Stimulated activated CD8-positive, alpha-beta memory T cell treated with anti-CD3 and anti-CD28 coated beads, Interleukin-4, amount 100 ng/mL, for 4 hours (primary cell): ENCODE measurements at places on chromosomes 5 and 9.

DNA sequence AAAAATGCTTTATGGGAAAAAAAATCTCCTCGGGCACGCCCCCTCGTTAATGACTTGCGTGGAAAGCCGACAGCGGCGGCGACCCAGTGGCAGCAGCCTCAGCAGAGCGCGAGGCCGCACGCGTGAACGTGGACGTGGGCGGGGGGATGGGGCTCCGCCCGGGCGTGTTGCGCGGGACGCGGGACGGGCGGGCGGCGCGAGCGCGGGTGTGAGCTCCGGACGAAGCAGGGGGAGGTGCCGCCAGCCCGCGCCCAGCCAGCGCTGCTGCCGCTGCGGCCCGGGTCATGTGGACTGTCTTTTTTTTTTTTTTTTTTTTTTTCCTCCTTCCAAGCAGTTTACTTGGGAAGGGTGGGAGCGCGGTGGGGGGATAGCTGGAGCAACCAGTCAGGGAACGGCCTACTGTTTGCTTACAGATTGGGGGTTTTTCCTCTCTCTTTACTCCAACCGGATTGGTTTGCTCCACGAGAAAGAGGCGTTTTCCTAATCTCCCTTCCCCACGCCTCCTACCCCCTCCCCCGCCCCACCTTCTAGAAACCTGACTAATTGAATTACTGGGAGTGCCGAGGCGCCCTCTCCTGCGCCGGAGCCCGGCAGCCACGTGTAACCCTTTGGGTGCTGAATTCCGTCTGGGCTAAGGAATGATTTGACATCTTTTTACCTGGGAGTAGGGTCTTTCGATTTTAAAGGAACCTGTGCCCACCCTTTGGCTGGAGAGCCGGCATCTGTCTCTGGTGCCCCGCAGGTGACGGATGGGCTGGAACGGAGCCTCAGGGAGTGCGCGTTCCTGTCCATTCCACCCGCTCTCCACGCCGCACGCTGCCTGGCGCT, 1.7 kb upstream of the EFNA5 start:
- no peak for DNase-seq

DNA sequence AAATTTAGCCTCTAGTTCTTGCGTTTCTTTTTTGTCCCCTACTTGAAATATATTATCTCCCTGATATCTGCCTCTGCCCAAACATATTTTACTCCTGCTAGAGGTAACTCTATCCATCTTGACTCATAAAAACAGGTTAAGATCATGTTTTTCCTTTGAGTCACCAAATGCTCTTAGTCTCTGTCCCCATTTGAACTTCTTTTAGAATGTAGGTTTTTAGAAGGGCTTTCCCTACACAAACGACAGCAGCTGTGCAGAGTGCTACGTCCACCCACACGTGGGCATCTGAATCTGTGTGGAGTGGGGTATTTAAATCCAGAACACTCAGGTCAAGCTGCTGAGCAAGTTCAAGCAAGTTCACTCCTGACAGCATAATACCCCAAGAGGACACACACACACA, 2.2 kb downstream of the HSD17B3 start:
- no peak for DNase-seq

DNA sequence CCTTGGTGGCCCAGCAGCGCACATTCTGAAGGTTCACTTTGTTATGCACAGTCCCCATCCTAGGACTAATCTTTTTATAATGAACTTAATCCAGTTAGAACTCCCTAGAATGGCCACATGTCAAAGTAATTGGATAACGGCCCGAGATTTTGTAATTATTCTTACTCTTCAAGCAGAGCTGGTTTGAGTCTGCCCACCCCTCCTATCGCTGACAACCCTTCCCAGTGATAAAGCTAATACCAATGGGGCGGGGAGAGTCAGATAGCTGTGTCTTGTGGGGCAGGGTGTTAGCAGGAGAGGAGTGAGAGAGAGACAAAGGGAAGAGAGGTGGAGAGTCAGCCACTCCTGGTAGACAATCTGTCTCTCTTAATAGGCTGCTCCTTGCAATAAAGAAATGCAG, 356.9 kb downstream of the SLIT3 start:
- DNase-seq = no peak

DNA sequence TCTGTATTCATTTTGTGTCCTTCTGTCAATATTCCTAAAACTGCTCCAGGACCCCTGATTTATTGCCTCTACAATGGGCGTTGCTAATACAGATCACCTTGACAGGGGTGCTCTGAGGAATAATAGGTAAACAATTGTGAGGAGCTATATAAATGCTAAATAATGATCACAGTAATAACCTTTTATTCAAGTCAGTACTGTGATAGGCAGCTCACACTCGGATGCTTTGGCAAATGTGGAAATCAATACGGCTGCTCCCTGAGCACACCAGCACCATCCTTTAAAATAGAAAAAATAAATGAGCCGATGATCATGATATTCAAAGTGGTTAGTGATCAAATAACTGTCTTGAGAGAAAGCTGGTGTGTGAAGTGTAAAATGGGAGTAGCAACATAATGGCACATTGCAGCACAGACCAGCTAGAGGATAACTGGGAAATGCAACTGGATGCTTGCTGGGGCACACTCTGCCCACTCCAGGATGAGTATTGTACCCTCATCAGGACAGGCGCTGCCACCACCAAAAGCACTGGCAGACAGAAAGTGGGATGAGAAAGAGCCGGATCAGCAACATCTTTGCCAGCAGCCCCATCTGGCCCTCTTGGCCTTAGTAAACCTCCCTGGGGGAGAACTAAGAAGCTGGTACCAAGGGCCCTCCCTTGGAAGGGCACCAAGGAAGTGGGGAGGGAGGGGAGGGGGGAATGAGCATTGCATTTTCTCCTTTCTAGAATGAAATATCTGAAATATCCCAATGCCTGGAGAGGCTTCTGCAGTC, 69.4 kb upstream of the SPATA31D4 start:
- DNase-seq = no peak

DNA sequence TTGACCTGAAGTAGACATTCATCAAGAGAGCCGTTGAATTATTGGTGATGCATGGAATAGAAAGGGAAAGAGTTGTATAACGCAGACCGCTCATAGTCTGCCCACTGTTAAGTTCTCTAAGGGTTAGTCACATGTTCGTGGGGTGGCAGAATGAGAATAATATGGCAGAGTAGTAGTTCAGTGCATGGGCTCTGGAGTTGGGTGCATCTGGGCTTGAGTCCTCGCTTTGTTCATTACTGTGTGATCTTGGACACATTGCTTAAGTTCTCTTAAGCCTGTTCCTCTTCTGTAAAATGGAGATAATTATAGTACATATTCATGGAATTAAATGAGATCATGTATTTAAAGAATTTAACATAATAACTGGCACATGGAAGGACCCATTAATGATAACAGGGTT, 23.6 kb downstream of the TNPO1 start:
- no peak for DNase-seq

- no peak for DNase-seq
These were observed 25.3 kb downstream of the DAP start for GRCh38 chr5:10735569-10736276.

DNA sequence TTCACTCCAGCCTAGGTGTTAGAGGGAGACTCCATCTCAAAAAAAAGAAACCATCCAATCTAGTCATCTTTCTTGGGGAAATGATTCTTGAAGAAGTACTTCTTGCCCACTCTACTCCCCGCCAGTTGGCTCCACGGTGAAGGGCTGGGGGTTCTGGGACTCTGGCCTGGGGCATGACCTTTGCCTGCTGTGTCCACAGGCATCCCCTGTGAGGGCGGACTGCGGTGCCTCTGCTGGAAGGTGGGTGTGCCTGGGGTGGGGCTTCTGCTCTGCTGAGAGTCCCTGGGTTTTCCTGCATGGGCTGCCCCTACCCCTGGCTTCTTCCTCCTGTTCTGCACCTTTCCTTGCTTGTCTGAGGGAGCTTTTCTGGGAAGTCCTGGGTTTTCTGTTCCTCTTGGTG, 3.5 kb downstream of the TBC1D13 start:
- DNase-seq = no peak

DNA sequence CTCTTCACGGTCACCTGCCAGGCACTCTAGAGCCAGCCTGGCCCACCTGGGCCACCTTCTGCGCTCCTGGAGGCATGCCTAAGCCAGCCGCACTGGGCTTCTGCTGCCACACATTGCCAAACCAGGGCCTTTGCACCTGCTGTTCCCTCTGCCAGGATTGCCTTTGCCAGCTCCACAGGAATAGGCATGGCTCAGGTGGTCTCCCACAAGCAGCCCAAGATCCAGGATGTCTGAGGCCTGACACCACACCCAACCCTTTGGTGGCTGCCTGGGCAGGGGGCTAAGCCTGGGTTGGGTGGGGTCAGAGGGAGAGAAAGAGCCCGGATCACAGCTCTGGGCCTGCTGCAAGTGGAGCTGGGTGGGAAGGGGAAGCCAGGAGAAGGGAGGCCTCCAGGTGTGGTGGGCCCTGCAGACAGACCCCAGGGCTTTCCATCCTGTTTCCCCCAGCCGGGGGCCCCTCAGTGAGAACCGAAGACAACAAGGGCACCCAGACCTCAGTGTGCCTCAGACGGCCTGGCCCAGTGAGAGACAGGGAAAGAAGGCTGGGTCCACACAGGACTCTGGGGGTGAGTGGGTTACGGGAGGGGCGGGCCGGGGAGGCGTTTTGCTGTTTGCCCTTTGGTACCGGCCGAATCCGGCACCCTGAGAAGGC, 672 bp upstream of the SUSD3 start:
- no peak for DNase-seq

GRCh38 chr5:163915481-163915961, 410.1 kb downstream of the MAT2B start:
- no peak for DNase-seq

DNA sequence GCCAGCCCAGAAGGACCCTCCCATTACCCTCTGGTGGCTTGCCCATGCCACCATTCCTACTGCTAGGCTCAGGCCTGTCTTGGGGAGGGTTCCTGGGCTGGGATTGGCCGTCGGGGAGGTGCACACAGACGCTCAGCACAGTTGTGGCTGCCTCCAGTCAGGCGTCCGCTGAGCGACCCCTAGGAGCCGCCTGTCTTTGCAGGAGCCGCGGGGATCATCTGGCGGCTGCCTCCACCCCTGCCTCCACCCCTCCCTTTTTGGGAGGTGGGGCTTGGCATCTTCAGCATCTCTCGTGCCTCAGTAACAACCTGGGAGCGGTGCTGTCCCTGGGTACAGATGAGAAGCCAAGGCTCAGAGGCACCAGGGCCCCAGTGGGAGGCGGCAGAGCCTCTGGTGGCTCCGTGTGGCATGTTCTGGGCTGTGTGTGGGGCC, 39.6 kb downstream of the RXRA start:
- no peak for DNase-seq

DNA sequence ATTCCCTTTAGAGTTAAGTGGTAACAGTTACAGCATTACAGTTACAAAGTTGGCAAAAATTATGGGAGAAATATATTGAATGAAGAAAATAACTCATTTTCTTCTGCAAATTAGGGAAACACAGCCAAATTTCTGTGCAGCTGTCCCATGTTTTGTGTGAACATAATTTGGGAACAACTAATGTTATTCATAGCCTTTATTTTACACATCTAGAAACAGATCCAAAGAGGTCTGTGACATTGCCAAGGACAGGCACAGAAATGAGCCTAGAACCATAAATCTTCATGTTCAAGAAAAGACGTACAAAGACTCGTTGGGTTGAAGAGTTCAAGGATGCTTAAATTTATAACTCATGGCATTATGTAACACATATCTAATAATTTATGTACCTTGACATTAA, 114.1 kb upstream of the TXNDC8 start:
- no peak for DNase-seq

DNA sequence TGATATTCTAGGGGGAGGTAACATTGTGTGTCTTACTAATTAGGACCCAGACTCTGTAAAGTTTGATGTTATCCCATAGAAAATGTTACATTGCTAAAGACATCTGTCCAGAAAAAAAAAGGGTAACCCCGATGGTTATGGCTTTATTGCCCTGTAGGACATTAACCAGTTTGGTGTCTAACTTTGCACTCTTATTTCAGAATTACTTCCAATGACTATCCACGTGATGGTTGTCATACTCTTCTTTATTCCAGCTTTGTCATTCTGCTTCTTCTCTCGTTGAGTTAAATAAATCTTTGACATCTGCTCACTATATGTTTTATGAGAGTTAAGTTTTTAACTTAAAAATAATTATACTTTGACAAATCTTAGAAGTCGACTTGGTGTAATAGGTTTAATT, 180.4 kb upstream of the ANKRD55 start:
- DNase-seq = no peak

DNA sequence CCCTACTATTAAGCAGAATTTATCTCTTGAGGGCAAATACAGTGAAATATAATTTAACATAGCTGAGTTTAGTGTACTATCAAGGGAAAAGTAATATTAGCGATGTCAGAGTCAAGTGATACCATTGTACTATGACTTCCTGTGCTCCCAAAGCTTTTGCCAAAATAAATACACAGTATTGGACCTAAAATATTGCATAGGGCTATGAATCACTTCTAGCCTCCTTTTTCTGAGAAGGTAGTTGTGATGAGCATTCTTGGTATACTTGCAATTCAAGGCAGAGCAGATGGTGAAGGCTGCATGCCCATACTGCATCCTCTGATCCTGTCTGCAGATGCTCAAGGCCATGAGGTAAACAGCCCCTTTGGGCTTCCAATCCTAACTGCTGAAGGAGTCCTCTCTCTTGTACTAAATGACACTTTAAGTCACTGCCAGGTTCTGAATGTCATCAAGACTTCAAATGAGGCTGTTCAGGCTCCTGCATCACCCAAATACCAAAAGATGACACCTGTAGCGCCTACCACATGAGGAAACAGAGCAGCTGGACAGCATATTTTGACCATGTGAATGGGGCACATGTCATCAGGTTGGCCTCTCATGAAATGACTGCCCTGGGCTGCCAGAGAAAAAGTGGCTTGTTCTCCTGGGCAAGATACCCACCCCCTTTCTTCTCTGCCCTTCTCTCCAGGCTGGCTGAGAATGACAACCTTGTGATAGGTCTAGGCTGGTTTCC, 29.7 kb upstream of the PPP2CA start:
- DNase-seq = no peak

DNA sequence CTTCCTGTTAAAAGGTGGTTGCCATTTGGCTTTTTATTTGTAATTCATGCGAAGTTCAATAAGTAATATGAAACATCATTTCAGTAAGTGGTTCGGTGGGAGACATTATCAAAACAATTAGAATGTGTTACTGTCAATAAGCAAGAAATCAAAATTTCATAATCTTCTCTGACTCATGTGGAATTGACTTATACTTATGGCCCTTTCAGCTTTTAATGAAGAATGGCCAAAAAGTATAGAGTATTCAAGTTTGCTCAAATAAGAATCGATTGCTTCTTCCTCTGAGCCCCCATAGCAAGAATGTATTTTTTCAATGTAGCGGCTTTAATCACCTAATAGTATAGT, 174.5 kb downstream of the AOPEP start:
- DNase-seq = no peak

DNA sequence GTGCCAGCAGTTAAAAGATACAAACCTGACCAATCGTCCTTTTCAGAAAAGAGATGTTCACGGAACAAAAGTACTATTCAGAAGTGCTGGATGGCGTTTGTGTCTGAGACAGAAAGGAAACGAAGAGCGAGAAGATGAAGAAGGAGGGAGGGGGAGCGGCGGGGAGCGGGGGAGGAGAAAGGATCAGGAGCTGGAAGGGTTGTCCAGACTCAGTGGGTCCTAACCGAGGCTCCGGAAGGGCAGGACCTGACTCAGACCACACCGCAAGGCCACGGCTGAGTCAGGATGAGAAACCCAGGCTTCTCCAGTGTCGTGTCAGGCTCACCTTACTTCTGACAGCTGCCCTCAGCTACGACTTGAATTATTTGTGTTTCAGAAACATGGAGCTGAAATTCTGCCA, 46.2 kb downstream of the PAX5 start:
- DNase-seq = no peak
